ENCODE measurements at places on chromosomes 7 and 10.

- no peak for DNase-seq
Measured at GRCh38 chr10:79072994-79073645, 4.4 kb downstream of the ZMIZ1 start.

DNA sequence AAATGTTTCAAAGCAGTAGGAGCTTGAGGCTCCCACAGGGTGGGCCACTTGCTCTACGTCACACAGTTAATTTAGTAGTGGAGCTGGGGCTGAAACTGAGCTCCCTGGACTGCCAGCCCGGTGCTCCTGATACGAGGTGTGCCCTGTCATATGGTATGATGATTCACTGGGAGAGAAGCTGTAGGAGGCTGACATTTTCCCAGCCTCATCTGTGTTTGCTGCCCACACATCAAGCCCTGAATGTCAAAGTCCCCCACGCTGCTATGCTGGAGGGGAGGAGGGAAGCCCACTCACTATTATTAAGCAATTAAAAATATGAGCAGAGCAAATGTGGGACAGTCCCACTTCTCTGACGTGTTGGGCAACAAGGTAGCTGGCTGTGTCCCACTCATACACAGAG, 81.2 kb upstream of the SORCS3 start:
- DNase-seq = no peak

DNA sequence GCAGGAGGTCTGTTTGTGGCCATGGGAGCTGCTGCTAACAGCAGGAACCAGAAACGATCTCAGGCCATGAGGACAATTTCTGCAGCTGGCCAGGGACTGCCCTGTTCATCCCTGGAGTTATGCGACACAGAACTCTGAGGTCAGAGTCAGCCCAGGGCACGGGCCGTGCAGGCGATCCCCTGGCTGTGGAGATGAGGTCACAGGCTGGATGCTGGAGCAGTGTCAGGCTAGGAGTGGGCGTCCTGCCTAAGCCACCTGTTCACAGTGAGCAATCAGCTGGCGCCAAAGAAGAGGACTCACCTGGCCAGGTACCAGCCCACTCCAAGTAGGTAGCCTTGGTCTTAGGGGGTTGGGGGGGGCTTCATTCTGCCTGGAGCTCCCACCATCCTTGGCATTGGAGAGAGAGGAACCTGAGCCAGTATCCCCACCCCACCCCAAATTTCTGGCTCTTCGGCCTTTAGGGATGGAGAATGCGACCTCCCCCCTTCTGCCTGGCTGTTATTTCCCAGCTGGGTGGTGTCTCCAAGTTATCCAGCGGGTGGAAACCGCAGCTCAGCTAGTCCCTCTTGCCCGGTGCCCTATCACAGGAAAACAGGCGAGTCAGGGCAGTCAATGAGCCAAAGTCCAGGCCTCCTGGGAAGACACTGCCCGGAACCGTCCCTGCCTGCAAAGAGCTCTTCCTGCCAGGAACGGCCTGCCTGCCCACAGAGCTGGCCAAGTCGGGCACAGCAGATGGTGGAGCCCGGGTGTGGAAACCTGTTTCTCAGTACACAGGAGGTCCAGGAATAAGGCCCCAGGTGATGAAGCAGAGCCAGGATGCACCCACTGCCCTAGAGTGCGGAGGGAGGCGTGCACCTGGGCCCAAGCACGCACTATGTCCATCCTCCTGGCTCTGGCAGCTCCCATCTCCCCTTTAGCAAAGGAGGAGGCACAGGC, 1.8 kb upstream of the TTYH3 start:
- DNase-seq = no peak

DNA sequence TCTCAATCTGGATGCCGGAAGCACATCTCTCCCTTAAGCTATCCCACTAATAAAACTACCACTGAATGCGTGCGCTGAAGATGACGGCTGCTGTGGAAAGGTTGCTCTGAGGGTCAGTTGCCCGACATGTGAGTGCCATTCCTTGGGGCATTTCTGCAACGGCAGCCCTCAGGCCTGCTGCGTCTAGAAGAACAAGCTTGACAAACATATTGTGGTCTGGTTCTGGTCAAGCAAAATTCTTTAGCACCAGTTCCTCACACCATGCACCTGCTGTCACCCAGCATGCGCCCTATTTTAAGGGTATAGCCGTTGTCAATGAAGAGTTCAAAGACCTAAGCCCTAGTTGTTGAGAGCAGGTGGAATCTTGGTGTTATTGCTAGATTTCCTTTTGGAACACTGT, 184.2 kb downstream of the SRPK2 start:
- no peak for DNase-seq

DNA sequence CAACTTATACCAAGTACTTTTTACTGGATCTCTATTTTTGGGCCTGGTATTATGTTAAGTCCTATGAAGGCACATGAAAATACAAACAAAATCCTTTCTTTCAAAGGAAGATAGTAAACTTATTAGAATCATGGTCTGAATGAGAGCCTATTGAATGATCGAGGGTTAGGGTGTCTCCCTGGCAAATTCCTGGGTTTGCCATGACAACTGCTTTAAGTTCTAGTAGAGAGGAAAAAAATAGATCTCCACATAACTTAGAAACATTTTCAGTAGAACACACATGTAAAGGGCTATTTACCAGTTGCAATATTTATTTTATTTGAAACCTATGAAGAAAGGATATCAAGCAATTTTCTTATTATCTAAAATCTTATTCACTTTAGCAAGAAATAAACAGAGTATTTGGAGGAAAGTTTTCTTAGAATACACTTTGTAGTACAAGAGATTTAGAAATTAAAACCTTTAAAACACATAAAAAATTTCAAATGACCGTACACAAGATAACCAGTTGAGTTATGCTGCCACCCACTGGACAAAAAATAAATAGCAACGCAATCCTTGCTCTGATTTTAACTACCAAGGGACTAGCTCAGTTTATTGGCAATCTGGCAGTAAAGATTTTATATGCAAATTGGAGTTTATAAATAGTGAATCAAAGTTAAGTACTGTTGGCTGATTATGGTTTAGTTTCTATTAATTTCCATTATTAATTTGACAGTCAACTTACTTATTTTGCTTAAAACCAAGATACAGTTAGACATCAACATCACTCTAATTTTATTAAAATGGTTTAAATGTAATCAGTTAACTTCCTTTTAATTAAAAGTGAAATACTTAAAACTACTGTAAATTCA, 33.9 kb downstream of the CACUL1 start:
- peak; percentile 10 for DNase-seq

GRCh38 chr7:2087744-2088143, 145.0 kb downstream of the MAD1L1 start:
- no peak for DNase-seq

DNA sequence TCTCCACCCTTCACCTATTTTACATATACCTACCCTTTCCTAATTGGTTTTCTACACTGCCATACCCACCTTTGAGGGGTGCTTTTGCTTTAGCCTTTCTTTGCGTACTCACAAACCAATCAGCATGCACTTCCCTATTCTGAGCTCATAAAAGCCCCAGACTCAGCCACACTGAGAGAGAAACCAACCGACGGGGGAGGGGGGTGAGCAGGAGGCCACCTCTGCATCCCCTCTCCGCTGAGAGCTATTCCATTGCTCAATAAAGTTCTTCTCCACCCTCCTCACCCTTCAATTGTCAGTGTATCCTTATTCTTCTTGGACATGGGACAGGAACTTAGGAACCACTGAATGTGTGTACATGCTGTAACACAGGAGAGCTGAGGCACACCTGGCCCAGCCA, 9.0 kb upstream of the FKBP9 start:
- no peak for DNase-seq

DNA sequence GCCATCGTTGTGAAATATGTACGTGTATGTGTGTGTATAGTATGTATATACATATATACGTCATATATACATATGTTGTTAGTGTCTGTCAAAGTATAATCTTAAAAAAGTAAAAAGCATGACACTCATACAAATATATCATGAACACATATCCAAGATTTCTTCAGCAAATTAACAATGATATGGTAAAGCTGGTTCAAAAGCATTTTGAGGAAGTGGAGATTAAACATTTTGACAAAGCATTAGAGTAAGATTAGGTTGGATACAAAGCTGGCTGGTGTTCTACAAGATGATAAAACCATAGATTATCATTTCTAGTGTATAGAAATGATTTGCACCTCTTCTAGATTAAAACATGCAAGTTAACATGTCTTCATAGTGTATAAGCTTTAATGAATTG, 771 bp upstream of the NUDCD3 start:
- DNase-seq = no peak

DNA sequence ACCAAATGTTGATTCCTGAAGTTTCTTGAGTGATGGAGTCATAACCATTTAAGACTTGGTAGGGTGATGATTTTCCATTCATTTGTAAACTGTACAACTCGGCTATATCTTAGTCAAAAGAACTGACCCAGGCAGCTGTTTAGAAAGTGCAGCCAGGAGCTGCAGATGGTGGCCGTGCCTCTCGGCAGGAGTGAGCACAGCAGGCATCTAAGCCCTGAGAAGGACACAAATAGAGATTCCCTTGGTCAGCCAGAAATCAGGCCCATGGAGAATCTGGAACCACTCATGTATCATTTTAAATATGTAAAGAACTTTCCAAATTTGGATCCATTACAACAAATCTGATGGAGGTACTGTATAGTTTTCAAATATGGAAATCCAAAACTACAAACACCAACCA, 177.0 kb upstream of the AKR1E2 start:
- no peak for DNase-seq

- no peak for DNase-seq
Measured at GRCh38 chr10:61623161-61623560, 39.6 kb upstream of the CABCOCO1 start.

DNA sequence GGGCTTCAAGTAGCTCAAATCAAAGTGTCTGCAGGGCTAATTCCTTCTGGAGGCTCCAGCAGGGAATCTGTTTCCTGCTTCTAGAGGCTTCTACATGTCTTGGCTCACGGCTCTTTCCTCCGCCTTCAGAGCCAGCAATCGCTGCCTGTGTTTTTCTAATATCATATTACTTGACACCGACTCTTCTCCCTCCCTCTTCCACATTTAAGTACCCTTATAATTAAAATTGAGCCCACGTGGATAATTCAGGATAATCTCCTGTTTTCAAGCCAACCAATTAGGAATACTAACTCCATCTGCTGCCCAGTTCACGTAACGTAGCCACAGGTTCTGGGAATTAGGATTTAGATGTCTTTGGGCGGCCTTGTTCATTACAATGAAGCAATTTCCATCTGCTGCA, 372.2 kb downstream of the DPP6 start:
- DNase-seq = no peak

Measured in stimulated activated CD8-positive, alpha-beta memory T cell treated with anti-CD3 and anti-CD28 coated beads, Interleukin-2, amount 100 ng/mL, for 48 hours (primary cell).